SK-N-SH (cell line): ENCODE measurements at places on chromosomes 12 and 14.

GRCh38 chr14:60326274-60326673 is 77.3 kb downstream of the PPM1A start:
- DNase-seq = no peak

DNA sequence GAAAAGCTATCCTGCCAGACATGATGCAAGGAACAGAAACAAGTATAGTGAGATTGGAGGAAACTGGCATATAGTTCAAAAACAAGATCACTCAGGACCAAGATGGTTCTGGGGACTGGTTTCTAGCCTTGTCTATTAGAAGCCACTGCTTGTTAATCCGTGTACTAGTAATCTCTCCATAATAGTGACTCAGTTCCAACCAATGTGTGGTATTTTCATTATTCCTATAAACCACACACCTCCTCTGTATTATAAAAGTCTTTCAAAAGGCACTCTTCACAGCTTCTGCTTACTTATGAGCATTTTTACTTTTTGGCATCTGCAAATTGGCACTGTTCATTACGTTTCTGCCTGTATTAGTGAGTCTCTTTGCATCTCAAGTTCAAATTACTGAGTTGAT is 140.3 kb downstream of the SLC6A15 start:
- DNase-seq = no peak

- DNase-seq = no peak
Measured at GRCh38 chr12:90253136-90253535, 544.5 kb upstream of the ATP2B1 start.

GRCh38 chr14:87805315-87805723 is 187.7 kb downstream of the GALC start:
- DNase-seq = peak; percentile 41

DNA sequence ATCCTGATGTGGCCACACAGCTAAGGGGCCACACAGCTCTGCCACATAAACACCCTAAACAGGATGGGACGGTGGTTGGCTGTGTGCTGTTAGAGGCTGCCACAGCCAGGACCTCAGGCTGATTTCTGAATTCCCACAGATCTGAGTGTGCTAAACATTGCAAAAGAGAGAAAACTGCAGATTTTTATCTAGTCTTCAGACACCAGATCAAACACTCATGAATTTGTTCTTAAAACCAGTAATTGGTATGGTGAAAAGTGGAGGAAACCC is 190.7 kb downstream of the MON2 start:
- DNase-seq = no peak

DNA sequence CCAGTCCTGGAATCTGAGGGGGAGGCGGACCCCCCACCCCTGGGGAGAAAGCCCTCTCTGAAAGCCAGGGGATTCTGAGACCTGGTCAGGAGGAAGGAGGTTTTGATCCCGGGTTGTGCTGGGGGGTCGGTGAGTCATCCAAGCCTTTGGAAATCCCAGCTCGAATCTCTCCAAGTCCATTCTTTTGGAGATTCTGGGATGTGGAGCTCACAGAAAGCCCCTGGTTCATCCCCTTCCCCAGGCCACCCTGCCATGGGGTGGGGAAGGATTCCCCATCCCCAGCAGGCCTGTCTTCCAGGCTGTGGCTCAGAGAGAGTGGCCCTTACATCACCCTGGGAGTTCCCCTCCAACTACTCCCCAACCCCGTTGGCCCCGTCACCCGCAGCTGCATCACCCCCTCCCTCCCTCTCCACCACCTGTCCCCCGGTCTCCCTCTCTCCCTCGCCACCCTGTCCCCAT is 14.3 kb downstream of the EXOC3L4 start:
- no peak for DNase-seq
